Neural crest cell (in vitro differentiated cells): ENCODE measurements at places on chromosomes 16 and 17.
A peak's percentile ranks its signal among the peaks of the same experiment; 100 is the strongest.

DNA sequence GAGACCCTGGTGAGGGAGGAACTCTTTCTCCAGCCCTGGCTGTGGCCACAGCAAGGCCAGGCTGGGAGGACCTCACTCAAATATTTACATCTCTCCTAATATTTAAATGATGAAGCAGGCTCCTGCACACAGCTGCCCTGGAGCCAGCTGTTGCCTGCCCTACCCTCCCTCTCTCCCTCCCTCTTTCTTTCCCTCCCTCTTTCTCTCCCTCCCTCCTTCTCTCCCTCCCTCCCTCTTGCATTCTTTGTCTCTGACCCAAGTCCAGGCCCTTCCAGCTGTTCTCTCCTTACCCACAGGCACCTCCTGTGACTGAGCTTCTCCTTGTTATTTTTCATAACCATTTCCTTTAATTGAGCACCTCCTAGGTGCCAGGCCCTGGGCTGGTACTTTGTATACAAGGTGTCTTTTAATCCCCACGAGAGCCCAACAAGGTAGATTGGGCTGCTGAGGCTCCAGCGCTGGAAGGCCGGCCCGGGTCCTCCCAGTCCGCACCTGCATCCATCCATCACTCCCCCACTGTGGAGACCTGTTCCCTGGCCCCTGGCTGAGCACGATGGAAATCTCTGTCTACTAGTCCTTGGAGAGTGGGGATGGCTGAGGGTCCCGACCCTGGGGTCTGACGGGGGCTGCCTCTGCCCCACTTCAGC, 242.3 kb downstream of the SEC14L1 start:
- H3K27ac ChIP-seq = no peak overlapping the region
- H3K27me3 ChIP-seq = no peaks in the 10 kb centered on the region
- peak overlapping the region; percentile 61 for H3K4me3 ChIP-seq
- peaks cover 83% of the 10 kb centered on the region for H3K4me1 ChIP-seq

- H3K36me3 ChIP-seq = peaks cover 7% of the 10 kb centered on the region
- peaks cover 5% of the 10 kb centered on the region for H3K27me3 ChIP-seq
- peaks cover 27% of the 10 kb centered on the region for H3K4me1 ChIP-seq
- H3K4me3 ChIP-seq = no peak overlapping the region
These were observed 4.3 kb downstream of the CNTNAP1 start for GRCh38 chr17:42686520-42687128.

DNA sequence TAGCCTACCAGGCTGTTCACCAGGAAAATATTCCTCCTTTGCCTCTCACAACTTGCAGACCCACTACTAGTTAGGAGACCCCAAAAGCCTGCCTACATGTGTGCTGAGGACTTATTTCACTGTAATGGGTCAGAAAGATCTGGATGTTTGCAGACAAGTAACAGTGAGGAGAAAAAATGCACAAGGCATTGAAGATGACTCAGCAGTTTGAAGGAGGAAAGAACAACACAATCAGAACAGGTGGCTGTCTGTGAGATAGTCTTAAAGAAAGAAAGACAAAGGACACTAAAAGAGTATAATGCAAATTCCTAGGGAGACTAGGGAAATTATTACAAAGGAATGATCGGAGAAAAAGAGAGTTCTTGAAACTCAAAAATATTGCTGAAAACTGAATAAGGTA, 69.0 kb downstream of the ANKFN1 start:
- no peak for DNase-seq
- H3K36me3 ChIP-seq = no peaks in the 10 kb centered on the region
- peaks cover 8% of the 10 kb centered on the region for H3K27me3 ChIP-seq
- no peak overlapping the region for H3K27ac ChIP-seq
- H3K4me1 ChIP-seq = peaks cover 4% of the 10 kb centered on the region
- no peak overlapping the region for H3K4me3 ChIP-seq

DNA sequence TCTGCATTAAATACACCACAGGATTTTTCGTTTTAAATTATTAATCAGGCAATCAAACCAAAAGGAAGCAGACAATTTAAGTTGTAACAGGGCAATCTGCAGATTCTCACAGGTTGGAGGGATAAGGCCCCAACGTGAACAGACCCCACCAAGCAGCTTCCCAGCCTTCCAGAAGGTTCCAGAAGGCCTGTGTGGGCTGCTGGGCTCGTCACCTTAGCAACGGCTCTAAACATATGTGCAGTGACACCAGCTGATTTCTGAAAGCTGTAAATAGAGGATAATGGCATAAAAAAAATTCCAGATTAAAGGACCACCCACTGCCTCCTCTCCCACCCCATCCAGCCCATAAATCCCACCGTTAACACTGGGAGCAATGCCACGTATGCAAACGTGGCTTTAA, 123.8 kb downstream of the ZNF778 start:
- H3K27me3 ChIP-seq = no peaks in the 10 kb centered on the region
- H3K27ac ChIP-seq = no peak overlapping the region
- no peak for DNase-seq
- H3K4me3 ChIP-seq = no peak overlapping the region
- H3K36me3 ChIP-seq = no peaks in the 10 kb centered on the region
- H3K4me1 ChIP-seq = peaks cover 48% of the 10 kb centered on the region

GRCh38 chr17:77618173-77618572, 340.3 kb upstream of the TNRC6C start:
- H3K4me1 ChIP-seq = peaks cover 10% of the 10 kb centered on the region
- H3K27me3 ChIP-seq = peaks cover 4% of the 10 kb centered on the region
- H3K36me3 ChIP-seq = no peaks in the 10 kb centered on the region
- no peak for DNase-seq
- no peak overlapping the region for H3K4me3 ChIP-seq
